ENCODE measurements at places on chromosomes 7 and 10.

DNA sequence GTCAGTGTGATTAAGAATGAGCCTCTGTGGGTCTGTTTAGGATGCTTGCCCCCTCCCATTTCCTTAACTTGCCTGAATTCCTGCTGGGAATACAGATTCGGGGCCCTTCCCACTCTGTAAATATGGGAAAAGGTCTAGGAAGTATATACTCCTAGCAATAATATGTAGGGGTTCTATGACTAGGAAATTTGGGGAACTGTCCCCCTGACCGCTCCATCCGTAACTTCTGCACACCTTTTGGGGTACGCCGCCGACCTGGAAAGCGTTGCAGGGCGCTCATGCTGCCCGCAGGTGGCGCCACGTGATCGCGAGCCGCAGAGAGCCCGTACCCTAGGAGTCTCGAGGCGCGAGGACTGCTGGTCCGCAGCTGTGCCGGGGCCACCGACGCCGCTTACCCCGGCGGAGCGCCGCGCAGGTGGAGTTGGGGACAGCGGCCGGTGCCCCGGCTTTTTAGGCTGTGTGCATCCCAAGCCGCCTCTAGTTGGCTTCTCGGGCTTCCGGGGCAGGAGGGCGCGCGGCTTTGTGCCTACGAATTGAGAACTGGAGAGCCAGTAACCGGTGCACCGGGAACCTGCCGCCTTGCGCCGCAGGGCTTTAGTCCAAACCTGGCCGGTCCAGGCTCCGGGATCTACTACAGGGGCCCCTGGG, 656 bp upstream of the CNNM2 start:
- DNase-seq = peak; percentile 79

- no peak for DNase-seq
Observed at GRCh38 chr7:148395352-148395811, 195.2 kb upstream of the C7orf33 start.

GRCh38 chr10:10811562-10811961, 206.1 kb upstream of the CELF2 start:
- DNase-seq = no peak

DNA sequence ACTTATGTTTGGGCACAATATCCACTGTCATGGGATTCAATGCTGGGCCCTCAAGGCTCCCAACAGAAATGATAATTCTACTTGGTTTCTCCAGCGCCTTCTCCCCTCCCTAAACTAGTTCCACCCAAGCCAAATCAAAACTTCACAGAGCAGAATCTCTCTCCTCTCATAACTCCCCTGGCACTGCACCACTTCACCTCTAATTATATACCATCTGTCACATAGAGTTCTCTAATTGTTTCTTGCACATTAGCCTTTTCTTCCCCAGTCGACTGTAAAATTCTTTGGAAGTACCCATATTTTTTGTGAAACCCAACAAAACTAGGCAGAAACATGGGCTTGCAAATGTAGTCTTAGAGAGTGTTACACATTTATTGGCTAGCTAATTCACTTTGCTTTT, 8.1 kb downstream of the SGMS1 start:
- DNase-seq = no peak

- DNase-seq = no peak
Observed at GRCh38 chr10:6843481-6843881, 263.4 kb upstream of the PRKCQ start.

DNA sequence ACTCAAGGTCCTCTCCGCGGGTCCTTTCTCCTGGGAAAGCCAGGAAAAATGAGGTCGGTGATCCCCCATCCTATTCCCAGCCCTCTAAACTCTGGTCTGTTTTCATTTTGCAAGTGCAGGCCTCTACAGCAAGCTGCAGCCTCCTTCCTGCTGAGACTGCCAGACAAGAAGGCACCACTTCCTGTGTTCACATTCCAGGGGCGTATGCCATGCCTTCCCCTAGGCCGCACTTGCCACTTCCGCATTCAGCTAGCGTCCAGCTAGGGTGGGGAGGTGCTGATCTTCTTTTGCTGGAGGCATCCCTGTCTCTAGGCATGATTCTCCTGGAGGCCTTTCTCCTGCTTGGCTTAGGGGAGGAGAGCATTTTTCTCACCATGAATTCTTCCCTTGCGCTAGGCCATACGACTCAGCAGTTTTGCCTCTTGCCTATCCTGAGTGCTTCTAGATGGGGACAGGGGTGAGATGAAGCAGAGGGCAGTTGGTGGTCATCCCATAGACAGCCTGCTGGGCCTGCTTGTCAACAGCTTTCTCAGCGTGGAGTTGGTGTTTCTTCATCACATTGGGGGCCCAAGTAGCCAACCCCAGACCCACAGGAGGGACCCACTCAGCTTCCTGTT, 328.9 kb downstream of the RPS24 start:
- DNase-seq = no peak

DNA sequence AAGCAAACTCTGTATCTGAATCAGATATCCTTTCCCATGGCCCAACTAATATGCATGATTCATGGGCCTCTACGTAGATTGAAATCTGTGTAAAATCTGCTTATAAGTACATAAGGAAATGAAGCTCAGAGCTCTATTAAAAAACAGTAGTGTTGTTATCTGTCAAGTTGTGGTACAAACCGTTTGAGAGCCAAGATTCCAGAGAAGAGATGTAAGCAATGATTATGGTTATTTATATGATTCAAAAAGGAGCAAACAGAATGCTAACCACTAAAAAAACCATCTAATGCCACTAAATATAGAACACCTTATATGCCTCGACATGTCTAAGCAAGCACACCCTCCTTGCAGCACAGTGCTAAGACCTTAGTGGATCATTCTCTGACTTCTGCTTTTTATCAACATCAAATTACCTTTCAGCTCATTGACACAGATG, 26.6 kb downstream of the RPP38 start:
- DNase-seq = no peak

DNA sequence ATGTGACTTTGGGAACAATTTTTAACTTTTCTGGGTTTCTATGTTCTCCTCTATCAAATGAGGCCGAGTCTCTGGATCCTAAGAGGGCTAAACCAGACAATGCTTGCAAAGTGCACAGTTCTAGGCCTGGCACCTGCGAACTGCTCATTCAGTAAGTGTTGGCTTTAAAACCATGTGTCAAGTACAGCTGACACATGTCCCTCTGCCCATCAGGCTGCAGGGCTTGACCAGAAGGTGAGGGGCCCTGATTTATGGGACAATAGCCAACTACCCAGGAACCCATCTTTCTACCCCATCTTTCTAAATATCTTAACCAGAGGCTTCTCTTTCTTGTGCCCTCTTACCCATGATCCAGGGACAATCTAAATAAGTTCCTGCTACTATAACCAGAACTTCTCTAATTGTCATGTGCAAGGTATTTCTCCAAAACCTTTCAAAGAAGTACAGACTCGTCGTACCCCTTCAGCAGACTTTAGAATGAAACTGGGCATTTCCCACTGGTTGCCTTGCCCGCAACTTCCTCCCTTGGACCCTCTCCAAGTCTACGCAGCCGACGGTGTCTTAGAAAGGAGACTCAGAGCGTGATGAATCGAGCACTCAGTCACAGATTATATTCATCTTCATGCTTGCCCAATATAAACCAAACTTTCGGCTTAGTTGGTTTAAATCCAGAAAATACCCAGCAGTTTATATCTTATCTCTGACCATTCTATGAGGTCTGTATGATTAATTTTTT, 69.8 kb upstream of the STEAP1B start:
- DNase-seq = no peak

DNA sequence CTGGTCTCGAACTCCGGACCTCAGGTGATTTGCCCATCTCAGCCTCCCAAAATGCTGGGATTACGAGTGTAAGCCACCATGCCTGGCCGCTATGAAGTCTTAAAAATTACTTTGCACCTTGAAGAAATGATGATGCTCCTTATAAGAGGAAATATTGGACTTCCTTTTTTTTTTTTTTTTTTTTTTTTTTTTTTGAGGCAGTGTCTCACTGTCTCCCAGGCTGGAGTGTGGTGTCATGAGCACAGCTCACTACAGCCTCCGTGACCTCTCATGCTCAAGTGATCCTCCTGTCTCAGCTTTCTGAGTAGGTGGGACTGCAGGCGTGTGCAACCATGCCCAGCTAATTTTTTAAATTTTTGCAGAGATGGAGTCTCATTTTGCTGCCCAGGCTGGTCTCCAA, 65.3 kb downstream of the KMT2E start:
- no peak for DNase-seq

GRCh38 chr10:6211341-6211670, 8.6 kb downstream of the PFKFB3 start:
- no peak for DNase-seq

DNA sequence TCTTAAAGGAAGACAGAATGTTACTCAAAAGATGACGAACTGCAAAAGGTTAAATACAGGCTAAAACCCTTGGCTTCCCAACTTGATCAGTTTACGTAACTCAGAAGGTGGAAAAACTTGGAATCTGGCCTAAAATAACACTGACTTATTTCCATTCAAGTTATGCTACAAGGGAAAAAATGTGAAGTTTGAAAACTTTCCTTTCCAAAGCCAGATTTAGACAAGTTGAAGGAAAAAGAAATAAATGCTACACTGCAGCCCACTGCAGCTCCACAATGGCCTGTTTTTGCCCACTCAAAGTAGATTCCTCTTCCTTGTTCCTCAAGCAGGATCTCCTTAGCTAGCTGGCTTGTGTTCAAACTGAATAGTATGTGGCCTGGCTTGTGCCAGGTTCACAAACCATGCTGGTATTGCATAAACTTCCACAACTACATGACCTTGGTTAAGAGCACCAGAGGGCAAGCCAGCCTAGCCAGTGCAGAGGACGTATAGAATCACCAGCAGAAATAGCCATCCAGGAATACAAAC, 166.2 kb downstream of the CPEB3 start:
- DNase-seq = no peak

- no peak for DNase-seq
Observed at GRCh38 chr7:105802604-105803428, 73.6 kb downstream of the ATXN7L1 start.

GRCh38 chr10:64798297-64798696, 1277.1 kb downstream of the REEP3 start:
- DNase-seq = no peak

DNA sequence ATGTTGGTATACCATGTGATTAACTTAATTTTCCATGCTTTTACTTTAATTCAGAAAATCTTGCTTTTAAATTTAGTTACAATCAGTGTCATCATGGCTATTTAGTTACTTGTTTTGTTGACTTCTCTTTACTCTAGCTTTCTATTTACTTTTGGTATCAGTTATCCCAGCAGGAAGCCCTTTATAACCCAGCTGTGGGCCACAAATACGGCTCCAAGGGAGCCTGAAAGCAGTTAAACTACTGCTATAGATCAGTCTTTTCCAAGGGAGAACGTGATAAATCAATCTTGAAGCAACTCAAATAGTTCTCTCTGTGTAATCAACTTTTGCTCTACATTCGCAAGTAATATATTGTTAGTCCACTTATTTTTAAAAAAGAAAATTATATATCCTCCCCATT, 287.4 kb downstream of the CACNA2D1 start:
- DNase-seq = no peak

DNA sequence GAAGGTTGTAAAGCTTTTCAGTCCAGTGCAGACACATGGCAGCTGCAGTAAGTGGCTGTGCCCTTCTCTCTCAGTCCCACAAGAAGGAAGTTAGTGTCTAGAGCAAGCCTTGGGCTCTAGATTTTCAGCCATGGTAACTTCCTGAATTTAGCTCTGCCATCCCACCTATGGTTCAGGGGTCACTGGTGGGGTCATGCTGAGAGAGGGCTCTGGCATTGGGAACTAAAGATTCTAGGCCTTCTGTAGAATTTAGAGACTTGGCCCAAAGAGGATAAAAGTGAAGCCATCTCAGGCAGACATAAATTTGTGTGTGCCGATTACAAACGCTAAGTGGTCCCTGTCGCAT, 113.5 kb downstream of the COL13A1 start:
- no peak for DNase-seq

DNA sequence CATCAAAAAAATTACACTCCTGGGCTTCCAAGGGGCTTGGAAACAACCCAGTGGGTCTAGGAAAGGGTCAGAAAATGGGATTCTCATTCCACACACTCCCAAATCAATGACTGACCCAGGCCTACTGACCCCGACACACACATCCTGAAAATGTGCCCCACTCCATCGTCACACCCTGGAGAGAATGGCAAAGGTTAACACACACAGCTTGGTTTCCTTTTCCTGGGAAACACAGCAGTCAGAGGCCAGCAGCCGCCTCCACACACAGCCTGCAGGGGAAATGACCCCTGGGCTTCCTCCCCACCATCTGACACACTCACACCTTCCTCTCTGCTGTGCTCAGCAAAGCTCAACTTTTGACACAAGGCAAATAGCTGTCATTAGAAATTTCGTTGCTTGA, 42.9 kb downstream of the SH3PXD2A start:
- no peak for DNase-seq

- DNase-seq = no peak
Observed at GRCh38 chr7:29485339-29486190, 78.1 kb upstream of the PRR15 start.

DNA sequence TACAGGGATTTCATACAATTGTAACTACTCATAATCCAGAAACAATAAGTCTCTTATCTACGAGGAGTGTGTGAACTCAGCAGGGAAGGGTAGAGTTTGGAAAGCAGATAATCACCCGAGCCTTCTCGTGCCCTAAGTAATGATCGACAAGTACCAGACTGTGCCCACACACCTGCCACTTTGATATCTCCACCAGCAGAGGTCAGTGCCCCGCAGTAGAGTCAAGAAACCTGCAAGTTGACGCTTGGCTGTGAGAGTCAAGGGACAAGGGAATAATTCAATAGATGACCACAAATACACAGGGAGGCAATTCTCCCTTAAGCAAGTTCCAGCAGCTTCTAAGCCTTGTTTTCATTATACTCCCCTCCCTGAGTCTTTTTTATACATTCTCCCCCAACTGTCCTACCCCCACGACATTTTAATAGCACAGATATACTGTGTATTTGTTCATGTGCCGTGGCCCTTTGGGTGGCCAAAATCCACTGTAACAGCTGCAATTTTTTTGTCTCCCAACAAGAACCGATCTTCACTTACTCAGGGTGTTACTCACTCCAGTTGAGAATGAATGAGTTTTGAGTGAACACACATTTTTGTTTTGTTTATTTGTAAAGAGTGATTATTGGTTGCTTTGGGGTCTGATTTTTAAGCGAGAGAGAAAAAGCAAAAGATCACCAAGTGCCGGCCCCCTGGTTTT, 106.9 kb upstream of the RHEB start:
- DNase-seq = no peak

- no peak for DNase-seq
Observed at GRCh38 chr10:13360587-13360986, 12.5 kb upstream of the SEPHS1 start.

GRCh38 chr7:22811746-22812280, 10.8 kb downstream of the TOMM7 start:
- DNase-seq = no peak

DNA sequence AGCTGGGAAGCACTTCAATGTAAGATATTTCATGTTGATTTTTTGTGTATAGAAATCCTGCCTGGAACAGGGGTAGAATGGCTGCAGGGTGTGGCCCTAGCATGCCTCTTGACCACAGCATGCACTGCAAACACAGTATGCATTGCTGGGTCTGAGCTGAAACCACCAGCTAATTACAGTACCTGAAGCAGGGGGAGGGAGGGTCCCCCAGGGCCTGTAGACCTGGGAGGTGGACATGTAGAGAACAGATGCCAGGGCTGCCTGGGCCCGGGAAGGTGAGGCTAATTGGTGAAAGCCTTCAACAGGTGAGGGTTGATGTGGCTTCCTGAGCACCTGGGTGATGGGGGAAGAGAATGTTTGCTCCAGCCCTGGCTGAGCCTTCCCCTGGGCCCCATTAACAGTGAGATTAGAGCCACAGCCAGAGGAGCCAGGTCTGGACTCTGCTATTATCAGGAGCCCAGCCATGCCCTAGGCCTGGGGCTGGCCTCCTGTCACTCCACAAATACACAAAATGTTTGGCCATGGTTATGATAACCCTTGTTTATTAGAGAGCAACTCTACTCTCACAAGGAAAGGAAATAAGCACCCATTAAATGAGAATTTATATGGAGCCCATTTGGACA, 83.3 kb downstream of the PLXNA4 start:
- no peak for DNase-seq

Data from effector memory CD4-positive, alpha-beta T cell (primary cell).